Caki2 (cell line): ENCODE measurements at places on chromosomes 1 and 21. TPM values are rescaled to one million over a fixed set of nuclear protein-coding genes. Genes with fewer than 3 reads are reported as not detected.

Gene MEGF6
- 15.6 and 21.0 TPM in 2 replicates for total RNA-seq

Gene TNFAIP8L2
- not detected in 2 replicates for total RNA-seq

Gene PPM1J
- 0.57 and 1.1 TPM in 2 replicates for total RNA-seq

Gene PLA2G4A
- total RNA-seq: 13.0 and 17.4 TPM in 2 replicates

Gene AK4
- 14.0 and 14.7 TPM in 2 replicates for total RNA-seq

Gene HES4
- 45.3 and 73.0 TPM in 2 replicates for total RNA-seq

Gene CELA3B
- total RNA-seq: not detected in 2 replicates

Gene FCRL2
- not detected in 2 replicates for total RNA-seq

Gene FCAMR
- 0.14 TPM in 1 of 2 replicates, not detected in the other for total RNA-seq

Gene RPL11
- 413 and 414 TPM in 2 replicates for total RNA-seq

Gene CACNA1E
- total RNA-seq: not detected in 2 replicates

Gene HSD11B1
- total RNA-seq: not detected in 2 replicates

Gene PLEKHG5
- 3.3 and 4.9 TPM in 2 replicates for total RNA-seq

Gene RNU5D-1
- not detected in 2 replicates for total RNA-seq

DNA sequence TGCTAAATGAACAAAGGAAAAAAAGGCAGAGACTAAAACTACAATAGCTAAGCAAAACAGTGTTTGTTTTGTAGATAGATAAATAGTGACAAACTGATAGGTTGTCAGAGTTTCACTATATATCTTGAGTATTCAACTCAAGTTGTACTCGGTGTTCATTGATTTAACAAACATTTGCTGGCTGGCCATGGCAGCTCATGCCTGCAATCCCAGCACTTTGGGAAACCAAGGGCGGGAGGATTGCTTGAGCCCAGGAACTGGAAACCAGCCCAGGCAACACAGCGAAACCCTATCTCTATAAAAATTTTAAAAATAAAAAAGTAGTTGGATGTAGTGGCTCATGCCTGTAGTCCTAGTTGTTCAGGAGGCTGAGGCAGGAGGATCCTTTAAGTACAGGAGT is 17.3 kb downstream of the C1orf185 start:
- DNase-seq: no peak

GRCh38 chr1:31811605-31812004 is 4.2 kb downstream of the SPOCD1 start:
- peak; percentile 54 for DNase-seq

DNA sequence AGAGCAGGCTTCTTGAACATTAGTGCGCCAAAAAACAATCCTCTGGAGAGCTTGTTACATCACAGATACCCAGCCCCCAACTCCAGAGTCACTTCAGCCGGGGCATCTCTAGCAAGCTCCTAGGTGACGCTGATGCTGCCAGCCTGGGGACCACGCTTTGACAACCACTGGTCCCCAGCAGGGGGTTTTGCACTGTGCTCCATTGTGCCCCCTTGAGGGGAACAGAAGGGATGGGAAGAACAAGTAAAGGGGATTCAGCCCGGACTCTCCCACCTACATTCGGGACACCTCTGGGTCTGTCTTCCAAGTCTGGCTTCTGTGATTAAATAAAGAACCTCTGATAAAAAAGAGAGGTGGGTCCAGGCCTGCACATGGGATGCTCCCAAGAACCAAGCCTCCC is 60.4 kb downstream of the ATP5PO start:
- no peak for DNase-seq

DNA sequence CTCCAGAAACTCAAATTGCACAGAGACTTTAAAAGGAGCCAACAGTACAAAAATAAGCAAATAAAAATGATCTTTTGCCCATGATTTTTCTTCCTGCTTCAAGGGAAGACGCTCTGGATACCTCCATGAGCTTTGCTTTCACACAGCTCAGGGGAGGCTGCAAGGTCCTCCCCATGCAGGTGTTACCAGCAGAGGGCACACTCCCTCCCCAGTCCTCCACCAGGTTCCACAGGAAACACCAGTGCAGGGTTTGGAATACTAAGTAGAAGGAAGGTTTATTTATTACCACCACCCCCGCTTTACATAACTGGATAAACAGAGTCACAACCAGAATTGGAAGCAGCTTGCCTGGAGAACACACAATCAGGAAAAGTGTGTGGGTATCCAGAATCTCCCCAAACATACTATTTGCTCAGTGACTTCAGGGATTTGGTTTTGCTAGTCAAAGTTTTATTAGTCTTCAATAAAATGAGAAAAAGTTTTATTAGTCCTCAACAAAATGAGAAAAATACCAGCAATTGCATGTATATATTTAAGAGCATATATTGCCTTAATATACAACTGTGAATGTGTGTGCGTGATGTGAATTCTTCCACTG is 37.3 kb downstream of the HSD3B1 start:
- DNase-seq: no peak

- DNase-seq: no peak
These were observed 29.7 kb downstream of the TRIM11 start for GRCh38 chr1:228376651-228377631.

DNA sequence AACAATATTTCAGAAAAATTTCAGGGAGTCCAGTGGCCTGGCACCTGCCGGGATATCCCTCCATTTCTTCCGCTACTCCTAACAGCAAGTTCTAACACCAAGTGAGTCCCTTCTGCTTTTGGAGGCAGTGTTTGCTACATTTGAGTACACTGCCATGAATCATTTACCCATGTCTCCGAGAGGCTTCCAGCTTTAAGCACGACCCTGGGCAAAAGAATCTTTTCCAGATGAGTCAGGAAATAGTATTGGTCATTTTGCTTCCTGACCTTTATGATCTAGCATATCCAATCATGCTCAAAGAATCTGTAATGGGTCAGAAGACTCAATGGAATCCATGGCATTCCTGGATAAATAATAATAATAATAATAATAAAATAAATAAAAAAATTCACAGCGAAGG is 60.7 kb upstream of the FMN2 start:
- peak; percentile 86 for DNase-seq

- no peak for DNase-seq
These were observed 2.6 kb downstream of the ZNF691 start for GRCh38 chr1:42848823-42849537.

GRCh38 chr1:190169311-190170067 is 308.2 kb downstream of the BRINP3 start:
- peak; percentile 8 for DNase-seq

GRCh38 chr1:117396074-117396473 is 28.8 kb downstream of the MAN1A2 start:
- no peak for DNase-seq

GRCh38 chr1:14733048-14733778 is 134.7 kb downstream of the KAZN start:
- peak; percentile 60 for DNase-seq

DNA sequence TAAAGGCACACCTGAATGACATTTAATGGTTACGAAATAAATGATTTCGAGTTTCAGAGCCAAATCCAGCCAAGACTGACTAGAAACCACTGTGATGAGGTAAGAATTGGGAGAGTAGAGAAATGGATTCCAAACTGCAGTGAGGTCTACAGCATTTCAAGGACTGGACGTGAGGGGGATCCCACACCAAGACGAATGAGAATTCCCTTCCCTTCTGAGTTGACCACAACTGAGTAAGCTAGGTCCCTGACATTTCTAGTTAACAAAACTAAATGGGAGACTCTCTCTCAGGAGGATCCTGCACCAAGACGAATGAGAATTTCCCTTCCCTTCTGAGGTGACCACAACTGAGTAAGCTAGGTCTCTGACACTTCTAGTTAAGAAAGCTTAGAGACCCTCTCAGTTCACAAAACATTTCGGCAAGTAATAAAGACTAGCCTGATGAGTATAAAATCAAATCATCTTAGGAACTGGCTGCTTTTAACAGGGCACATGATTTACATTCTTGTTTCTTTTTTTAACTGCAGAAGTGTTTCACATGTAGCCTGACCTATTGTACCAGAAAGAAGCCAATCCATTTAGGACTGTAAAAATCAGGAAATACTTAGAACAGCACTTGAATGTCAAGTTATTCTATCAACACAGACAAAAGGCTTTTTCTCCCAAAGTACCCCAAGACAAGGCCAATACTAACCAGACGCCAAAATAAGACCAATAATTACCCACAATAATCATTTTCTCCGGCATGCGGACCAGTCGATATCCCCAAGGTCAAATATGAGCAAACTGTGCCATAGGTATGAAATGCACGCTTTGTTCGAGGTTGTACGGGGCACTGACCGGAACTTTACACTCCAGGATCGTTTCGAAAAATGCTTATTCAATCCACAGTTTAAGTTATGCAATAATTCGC is 1.4 kb upstream of the SPATA1 start:
- DNase-seq: no peak

GRCh38 chr1:4124631-4125145 is 224.6 kb upstream of the C1orf174 start:
- no peak for DNase-seq

DNA sequence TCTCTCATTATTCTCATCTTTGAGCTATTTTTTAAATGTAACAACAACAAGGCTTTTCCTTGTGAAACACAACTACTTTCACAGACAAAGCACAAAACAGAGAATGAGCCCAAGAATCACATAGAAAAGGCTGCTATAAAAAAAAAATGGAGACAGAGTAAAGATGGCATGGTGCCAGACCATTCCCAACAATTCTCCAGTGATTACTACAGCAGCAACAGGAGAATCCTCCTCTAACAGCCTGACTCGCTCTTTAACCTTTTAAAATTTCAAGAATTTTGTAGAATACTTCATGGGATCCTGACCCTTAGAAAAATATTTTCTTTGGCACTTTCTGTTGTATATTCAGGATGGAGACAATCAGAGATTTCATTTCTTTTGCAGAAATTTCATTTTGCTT is 3.8 kb upstream of the BCAS2 start:
- DNase-seq: peak; percentile 10

DNA sequence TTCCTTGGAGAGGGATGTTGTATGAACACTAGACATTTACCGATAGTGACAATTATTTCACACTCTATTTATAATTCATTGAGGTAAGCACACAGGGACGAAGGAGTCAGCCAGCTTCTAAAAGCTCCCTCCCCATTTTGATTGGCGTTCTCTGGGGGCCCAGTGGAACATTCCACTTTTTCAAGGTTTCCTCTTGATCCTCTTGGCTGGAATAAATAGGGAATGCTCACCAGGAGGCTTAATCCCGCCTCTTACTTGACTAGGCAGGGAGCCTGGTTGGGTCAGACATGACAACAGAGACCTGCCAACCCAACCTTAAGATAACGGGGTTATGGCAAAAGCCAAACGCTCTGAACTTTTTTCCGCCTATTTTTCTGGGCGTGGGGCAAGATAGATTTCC is 974 bp downstream of the ACTN2 start:
- no peak for DNase-seq

GRCh38 chr1:67811781-67812180 is 21.5 kb downstream of the GNG12 start:
- DNase-seq: no peak

- no peak for DNase-seq
These were observed 227.7 kb upstream of the IRF2BP2 start for GRCh38 chr1:234837713-234838112.

GRCh38 chr1:12629511-12629956 is 11.5 kb upstream of the DHRS3 start:
- no peak for DNase-seq

GRCh38 chr1:112317140-112317539 is 78.9 kb upstream of the CTTNBP2NL start:
- DNase-seq: no peak
